ENCODE measurements at places on chromosomes 1 and 21.

DNA sequence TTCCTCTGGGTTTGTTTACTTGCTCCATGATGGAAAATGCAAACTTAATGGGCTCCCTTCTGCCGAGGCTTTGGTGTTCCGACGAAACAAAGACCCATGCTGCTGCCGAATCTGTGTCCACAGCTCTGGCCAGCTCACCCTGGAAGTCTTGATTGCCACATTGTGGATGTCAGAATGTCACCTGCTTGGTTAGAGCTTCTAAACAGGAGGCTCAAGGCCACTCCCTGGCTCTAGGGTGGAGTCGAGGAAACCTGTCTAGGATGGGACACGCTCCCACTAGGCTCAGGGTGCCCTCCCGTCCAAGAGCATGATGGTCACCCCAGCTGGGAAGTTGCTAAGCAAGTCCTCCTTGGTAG lies 279.3 kb upstream of the VAMP3 start:
- DNase-seq: no peak

DNA sequence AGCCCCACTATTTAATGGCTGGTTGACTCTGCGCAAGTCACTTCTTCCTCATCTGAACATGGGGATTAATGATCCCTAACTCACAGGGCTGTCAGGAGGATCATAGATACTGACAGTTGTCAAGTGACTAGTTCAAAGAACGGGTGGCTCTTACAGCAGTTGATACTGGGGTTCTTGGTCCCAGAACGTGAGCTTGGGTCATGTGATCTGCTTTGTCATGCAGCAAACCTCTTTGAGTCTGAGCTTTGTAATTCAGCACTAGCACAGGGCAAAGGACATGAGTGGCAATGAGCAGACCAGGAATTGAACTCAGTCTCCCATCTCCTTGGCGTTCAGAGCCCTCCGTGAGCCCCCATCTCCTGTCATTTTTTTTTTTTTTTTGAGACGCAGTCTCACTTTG lies 64.4 kb downstream of the TRABD2B start:
- no peak for DNase-seq

- no peak for DNase-seq
Measured at GRCh38 chr1:17576519-17576853, 37.0 kb downstream of the ARHGEF10L start.

GRCh38 chr1:72498371-72498770 lies 216.0 kb upstream of the NEGR1 start:
- DNase-seq: no peak

- peak; percentile 59 for DNase-seq
Measured at GRCh38 chr1:180309338-180309737, 79.3 kb downstream of the LHX4 start.

DNA sequence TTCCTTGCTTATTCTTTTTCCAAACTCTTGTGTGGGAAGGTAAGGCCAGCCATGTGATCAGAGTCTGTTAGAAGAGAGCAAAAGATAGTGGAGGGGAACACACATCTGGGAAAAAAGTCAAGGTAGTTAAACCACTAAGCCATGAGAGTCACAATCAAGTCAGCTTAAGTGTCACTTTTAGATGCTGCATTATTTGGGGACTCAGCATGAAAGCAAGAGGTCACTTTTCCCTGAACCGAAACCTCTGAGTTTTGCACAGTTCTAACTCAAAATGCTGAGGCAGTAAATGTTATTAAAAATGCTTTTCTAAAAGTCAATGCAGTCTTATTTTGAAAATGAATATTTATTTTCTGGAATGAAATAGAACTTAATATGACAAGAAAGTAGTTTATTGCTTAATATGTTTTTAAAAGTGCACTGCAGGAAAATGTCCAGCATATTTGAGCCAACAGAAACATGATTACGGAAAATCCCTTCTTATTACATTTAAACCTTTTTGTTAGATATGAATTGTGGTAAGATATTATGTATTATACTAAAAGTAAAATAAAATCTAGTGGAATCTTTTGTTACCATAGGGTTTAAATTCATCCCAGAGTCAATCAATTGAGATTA lies 69.3 kb downstream of the RBM11 start:
- no peak for DNase-seq

DNA sequence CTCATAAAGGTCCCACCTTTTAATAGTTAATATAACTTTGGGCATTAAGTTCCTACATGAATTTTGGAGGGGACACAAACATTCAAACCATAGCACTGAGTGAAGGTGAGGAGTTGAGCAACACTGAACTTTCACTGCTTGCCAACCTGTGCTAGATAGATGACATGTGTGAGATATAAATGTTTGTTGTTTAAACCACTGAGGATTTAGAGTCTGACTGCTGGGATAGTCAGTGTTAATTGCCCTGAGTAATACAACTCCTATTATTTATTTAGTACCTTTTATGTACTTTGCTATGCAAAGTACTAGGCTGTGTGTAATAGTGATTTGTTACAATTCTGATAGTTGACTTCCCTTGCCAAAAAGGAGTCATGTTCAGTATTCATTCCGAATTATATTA lies 32.4 kb upstream of the SLC16A1 start:
- DNase-seq: no peak

DNA sequence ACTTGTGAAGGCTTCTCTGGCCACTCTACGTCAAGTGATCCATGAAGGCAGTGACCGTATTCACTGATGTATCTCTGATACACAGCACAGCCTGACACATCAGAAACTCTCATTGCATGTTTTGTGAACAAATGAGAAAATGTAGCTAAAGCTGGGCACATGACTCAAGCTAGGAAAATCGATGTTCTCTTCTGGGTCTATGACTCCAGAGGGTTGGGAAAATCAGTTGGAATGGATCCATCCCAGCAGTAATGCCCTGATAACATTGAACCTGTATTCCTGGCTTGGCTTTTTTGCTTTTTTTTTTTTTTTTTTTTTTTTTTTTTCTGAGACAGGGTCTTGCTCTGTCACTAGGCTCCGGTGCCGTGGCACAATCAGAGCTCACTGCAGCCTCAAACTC lies 395.7 kb downstream of the KCNH1 start:
- no peak for DNase-seq

DNA sequence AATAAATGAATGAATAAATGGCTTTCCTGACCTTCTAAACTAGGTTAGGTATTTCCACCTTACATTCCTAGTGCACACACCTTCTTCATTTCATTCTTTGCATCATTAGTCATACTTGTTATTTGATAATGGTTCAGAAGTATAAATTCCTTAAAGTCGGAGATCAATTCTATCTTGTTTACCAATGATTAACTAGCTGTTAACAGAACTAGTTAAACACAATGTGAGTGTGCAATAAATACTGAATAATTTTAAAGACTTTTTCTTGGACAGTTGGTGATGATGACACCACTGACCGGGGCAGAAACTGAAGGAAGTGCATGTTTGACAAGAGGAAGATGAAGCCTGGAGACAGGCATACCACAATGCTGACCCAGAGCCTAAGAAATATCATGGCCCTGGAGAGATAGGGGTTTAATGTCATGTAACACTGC lies 207.1 kb upstream of the DEPDC1 start:
- DNase-seq: no peak

GRCh38 chr1:63902844-63903589 lies 129.2 kb downstream of the ROR1 start:
- no peak for DNase-seq

DNA sequence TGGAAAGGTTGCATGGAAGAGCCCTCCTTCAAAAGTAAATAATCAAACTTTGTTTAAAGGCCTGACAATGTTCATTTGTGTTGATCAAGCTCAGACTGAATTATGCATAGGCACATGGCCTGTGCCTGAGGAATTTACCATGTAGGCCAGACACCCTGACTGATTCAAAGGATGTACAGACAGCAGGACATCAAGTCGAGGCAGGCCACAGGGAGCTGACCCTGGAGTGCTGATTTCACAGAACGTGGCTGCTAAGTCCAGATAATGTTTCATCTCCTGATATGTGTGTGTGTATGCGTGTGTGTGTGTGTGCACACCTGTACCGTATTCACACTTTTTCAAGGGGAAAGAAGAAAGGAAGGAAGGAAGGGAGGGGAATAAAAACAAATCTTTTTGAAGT lies 34.1 kb downstream of the NAV1 start:
- DNase-seq: no peak
